Activated CD4-positive, alpha-beta T cell treated with anti-CD3 and anti-CD28 coated beads, Interleukin-2, amount 50 U/mL, for 1 hour (primary cell): ENCODE measurements at places on chromosomes 7 and 10.

- DNase-seq, result no peak
Observed at GRCh38 chr7:130337410-130337971, 7.1 kb upstream of the CPA5 start.

- DNase-seq, result no peak
Observed at GRCh38 chr7:147376192-147376591, 1214.4 kb upstream of the C7orf33 start.

- no peak for DNase-seq
Observed at GRCh38 chr7:5514440-5515035, 90.9 kb upstream of the TNRC18 start.

GRCh38 chr10:95729323-95730055 is 26.5 kb upstream of the ENTPD1 start:
- no peak for DNase-seq

GRCh38 chr7:141072548-141073172 is 1.2 kb upstream of the TMEM178B start:
- DNase-seq, result peak; percentile 7

- DNase-seq, result no peak
Observed at GRCh38 chr10:78764436-78764835, 304.3 kb upstream of the ZMIZ1 start.

DNA sequence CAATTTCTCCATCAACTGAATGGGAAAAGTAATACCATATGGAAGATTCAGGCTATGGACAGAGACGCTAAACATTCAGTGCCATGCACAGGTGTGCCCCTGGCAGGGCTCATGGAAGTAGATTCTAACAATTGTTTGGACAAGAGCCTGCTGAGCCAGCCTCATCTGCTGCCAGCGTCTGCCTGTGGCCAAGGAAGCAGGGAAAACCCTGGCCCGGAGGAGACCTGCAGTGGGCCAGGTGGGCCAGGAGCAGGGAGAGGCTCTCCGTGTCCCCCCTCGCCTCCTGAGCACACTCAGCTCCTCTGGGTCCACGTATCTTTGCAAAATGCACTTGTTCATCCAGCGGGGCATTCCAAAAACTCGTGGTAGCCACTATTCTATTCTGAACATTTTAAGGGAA is 130.1 kb downstream of the TCERG1L start:
- no peak for DNase-seq

DNA sequence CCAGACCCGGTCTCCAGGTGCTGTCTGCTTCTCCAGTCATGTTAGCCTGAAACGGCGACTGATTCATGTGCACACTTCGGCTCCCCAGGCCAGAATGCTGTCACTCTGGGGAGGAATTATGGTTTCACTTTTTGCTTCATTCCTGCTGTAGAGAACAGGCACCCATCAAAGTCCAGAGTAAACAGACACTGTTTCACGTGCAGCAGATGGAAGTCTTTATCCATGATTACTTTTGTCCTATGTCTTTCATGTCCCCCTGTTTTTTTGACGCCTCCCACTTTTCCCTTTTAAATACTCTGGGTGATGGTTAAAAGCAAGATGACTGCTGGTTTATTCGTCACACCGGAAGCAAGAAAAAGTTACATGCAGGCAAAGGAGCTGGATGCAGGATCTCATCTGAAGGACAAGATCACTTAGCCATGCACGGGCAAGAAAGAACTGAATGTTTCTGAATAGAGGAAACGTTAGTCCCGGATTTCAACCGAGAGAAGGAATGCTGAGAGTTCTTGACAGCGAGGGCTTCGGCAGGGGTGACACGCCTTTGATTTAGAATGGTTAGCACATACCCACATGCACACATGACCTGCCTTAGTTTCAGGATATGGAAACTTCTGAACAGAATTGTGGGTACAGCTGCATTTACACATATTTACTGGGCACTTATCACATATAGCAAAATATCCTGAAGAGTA is 250.0 kb upstream of the KLF6 start:
- peak; percentile 11 for DNase-seq

DNA sequence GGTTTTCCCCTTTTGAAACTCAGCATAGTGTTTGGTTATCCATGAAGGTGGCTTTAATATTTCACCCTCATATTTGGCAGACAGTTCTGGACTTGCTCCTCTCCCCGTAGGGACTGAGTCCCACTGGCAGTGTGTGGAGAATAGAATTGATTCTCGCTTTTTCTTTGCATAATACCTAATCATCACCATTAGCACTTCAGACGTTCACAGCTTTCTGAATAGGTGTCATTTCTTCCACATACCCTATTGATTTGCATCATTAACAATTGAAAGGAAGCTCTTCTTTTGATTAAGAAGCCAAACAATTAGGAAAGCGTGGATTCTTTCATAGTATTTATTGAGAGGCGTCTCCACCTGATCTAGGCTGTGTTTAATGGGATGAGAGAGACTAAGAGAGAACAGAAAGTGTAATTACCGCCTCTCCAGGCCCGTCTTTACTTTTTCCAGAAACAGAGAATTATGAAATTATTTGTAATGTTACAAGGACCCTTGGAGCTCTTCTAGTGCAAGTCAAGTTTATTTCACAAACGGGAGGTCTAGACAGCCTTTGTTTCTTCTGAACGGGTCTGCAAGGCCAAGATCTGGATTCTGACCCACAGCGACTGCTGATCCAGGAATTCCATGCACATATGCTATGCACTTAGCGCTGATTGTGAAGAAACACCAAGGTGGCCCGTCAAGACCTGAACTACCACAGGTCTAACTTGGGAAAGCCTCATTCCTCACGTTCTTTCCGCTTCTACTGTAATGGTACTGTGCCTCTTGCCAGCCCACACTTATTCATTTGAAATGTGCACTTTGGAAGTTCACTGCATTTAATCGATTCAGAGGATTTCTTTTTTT is 249.9 kb upstream of the C7orf33 start:
- no peak for DNase-seq

DNA sequence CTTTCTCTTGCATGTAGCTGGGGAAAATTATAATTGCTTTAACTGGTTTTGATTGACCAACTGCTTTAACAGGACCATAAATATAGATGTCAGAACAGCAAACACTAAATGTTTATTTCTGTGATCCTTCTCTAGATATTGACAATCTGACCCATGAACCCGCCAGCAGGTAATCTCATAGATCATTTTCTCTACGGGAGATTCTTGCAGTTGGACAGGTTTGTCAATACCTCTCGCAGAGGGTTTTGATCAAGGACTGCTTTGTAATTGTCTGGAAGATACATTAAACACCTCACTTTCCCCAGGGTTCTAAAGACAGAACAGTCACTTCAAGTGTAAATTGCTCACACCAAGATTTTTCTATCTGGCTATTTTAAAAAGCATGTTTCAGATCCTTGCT is 235.8 kb upstream of the RHOBTB1 start:
- no peak for DNase-seq

DNA sequence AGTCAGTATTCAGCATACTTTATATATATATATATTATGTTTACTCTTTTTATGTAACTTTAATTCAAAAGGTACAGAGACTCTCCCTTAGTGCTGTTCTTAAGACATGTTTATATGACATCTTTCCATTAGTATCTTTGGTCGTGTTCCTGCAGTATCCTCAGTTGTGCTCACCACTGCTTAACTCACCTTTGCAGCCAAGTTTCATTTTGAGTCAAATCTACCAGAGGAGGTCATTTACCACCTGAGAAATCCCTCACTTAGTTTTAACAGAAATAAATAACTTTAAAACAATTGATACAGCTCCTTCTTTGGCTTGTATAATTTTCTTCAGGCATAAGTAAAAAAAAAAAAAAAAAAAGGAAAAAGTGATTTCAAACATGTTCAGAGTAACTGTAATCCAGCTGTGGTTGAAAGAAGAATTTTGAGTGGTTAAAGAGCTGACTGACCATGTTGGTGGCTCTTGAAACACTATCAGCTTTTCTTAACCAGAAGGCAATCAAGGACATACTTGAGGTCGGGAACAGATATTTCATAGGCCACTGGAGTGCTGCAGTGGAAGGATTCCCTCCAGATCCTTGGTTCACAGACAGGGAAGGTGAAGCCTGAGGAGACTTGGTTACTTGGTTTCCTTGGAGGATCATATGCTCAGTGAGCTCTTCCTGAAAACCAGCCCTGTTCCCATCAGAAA is 116.8 kb downstream of the AUTS2 start:
- no peak for DNase-seq

- DNase-seq, result no peak
Observed at GRCh38 chr7:131655447-131655846, 99.0 kb upstream of the PODXL start.

- no peak for DNase-seq
Observed at GRCh38 chr10:74490551-74490950, 335.8 kb upstream of the KAT6B start.

GRCh38 chr10:59465088-59465487 is 102.7 kb upstream of the FAM13C start:
- DNase-seq, result no peak

GRCh38 chr10:31650010-31650409 is 278.6 kb downstream of the ARHGAP12 start:
- DNase-seq, result no peak

GRCh38 chr7:52708846-52709245 is 326.6 kb upstream of the POM121L12 start:
- DNase-seq, result no peak

- DNase-seq, result peak; percentile 3
Observed at GRCh38 chr7:19051767-19052375, 65.6 kb downstream of the TWIST1 start.

DNA sequence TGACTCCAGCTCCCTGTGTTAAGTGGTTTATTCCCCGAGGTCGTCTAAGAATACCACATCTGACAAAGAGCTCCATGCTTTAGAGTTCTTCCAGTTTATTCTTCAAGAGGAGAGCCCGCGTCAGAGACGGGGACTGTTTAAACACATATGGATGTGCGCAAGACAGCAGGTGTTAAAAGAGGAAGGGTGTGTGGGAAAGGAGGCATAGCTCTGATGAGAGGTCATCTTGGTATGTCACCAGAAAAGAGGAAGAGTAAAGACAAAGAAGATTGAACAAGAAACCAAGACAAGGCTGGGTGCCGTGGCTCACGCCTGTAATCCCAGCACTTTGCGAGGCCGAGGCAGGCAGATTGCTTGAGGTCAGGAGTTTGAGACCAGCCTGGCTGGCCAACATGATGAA is 258.7 kb downstream of the CCDC3 start:
- DNase-seq, result no peak

- DNase-seq, result no peak
Observed at GRCh38 chr10:84193846-84194423, 402 bp upstream of the CDHR1 start.

GRCh38 chr10:99938563-99938962 is 71.2 kb downstream of the DNMBP start:
- no peak for DNase-seq

- DNase-seq, result no peak
Observed at GRCh38 chr10:93123766-93124165, 50.1 kb downstream of the CYP26A1 start.

DNA sequence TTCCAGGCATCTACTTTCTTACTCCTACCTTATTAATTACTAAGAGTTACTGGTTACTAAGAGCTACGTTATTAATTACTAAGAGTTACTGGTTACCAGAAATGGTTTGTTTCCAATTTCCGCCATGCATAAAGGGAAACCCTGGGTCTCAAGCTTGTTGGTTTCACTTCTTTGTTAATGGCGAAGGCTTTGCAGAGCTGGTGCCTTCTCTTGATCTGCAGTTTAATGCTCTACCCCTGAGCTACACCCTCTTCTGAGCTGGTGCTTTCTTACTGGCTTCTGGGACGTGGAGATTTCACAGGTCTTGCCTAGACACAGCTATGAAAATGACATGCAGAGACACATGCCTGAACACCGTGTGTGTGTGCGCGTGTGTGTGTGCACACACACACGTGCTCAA is 560 bp downstream of the CPA4 start:
- DNase-seq, result no peak

GRCh38 chr7:16989811-16990413 is 108.1 kb upstream of the AGR3 start:
- no peak for DNase-seq

GRCh38 chr10:57849691-57850357 is 417.9 kb downstream of the IPMK start:
- no peak for DNase-seq

GRCh38 chr10:29668628-29669027 is 33.9 kb upstream of the SVIL start:
- DNase-seq, result no peak

DNA sequence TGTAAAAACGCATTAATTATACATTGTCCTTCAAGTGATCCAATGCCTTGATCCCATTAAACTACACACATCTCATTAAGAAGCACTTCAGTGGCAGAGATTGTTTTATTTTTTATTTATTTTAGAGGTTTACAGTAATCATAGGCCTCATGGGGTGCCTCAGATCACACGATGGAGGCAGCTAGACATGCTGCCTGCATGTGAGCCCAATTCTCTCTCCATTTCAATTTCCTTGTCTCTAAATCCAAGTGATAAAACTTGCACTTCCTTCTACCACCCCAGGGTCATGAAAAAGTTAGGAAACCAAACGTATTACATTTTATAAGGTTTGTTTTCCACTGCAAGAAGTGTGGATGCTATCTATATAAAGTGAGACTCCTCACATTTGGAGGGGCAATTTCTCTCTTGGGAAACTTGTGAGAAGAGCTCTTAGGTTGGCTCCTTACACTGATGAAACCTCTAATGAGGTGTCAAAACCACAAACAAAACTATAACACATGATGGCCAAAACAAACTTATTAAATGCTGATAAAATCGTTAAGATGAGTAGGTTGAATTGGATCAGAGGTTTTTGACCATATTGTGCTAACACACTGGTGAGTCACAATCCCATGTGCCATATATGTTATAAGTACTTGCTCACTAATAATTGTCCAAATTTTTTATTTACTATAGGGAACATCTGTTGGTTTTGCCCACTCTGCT is 22.3 kb upstream of the XPNPEP1 start:
- no peak for DNase-seq

DNA sequence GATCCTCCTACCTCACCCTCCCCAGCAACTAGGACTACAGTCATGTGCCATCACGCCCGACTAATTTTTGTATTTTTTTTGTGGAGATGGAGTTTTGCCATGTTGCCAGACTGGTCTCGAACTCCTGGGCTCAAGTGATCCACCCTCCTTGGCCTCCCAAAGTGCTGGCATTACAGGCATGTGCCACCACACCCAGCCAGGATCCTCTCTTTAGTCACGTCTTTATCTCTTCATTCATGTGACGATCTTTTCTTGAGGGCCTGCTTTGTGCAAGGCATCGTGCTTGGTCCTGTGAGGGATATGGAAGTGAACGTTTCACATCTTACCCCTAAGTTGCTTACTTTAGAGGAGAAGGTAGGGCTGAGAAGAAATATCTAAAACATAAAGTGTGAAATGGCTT is 21.6 kb downstream of the WBP1L start:
- DNase-seq, result no peak

DNA sequence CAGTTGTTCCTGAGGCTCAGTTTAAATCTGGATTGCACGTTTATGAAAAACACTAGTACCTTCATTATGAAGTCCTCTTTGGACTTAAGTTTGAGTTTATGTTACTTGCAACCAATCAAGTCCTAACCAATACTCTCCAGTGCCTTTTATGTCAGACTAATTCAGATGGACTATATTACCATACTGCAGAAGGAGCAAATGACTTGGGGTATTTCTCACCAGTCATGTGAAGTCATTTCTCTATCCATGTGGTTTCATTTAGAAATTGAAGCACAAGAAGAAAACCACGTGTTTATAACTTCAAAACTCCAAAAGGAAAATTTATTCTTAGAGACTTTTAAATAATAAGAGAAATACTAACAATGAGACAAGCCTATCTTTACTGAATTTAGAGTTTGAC is 201.6 kb downstream of the MBL2 start:
- no peak for DNase-seq

- DNase-seq, result no peak
Observed at GRCh38 chr7:107068156-107068555, 23.7 kb downstream of the PRKAR2B start.
